Right atrium auricular region (tissue), 2 donors: ENCODE measurements at places on chromosomes 12 and 14. TPM values are rescaled to one million over a fixed set of nuclear protein-coding genes. Genes with fewer than 3 reads are reported as not detected.
A peak's percentile ranks its signal among the peaks of the same experiment; 100 is the strongest.

TAS2R43 gene
- 2.0 TPM for total RNA-seq

- H3K27me3 ChIP-seq = no peaks in the 10 kb centered on the region
- H3K27ac ChIP-seq = peak overlapping the region; percentile 42
- H3K36me3 ChIP-seq = no peaks in the 10 kb centered on the region
- H3K4me3 ChIP-seq = peak overlapping the region; percentile 44
These were observed 9.8 kb downstream of the CABP1 start for GRCh38 chr12:120650233-120650690.

TNFAIP2 gene
- 32.2 TPM for total RNA-seq

ALDH2 gene
- 158 TPM for total RNA-seq

GDF3 gene
- total RNA-seq = not detected

P2RX2 gene
- total RNA-seq = not detected

TEX22 gene
- 0.16 TPM for total RNA-seq

TMEM253 gene
- total RNA-seq = not detected

GRCh38 chr12:116642106-116642505, 82.9 kb downstream of the MAP1LC3B2 start:
- no peak overlapping the region for H3K4me3 ChIP-seq
- no peaks in the 10 kb centered on the region for H3K4me1 ChIP-seq
- H3K36me3 ChIP-seq = no peaks in the 10 kb centered on the region
